ENCODE measurements at places on chromosomes 1 and 21. TPM values are rescaled to one million over a fixed set of nuclear protein-coding genes. Genes with fewer than 3 reads are reported as not detected.

LAMC2 gene
- total RNA-seq, result 21.1 TPM

RYR2 gene
- 0.10 TPM for total RNA-seq

ATG4C gene
- 5.7 TPM for total RNA-seq

SELE gene
- total RNA-seq, result not detected

CFHR5 gene
- not detected for total RNA-seq

EFCAB7 gene
- 3.0 TPM for total RNA-seq

GPR25 gene
- total RNA-seq, result not detected

EXTL1 gene
- total RNA-seq, result not detected

OPTC gene
- not detected for total RNA-seq
